ENCODE measurements at places on chromosomes 13 and 19. TPM values are rescaled to one million over a fixed set of nuclear protein-coding genes. Genes with fewer than 3 reads are reported as not detected.

ZNF77 gene
- total RNA-seq: 6.3 TPM

GRCh38 chr13:93955904-93956303 is 523.6 kb downstream of the DCT start:
- no peak overlapping the region for H3K4me3 ChIP-seq
- H3K4me1 ChIP-seq: no peaks in the 10 kb centered on the region

FGF21 gene
- total RNA-seq: not detected

DNA sequence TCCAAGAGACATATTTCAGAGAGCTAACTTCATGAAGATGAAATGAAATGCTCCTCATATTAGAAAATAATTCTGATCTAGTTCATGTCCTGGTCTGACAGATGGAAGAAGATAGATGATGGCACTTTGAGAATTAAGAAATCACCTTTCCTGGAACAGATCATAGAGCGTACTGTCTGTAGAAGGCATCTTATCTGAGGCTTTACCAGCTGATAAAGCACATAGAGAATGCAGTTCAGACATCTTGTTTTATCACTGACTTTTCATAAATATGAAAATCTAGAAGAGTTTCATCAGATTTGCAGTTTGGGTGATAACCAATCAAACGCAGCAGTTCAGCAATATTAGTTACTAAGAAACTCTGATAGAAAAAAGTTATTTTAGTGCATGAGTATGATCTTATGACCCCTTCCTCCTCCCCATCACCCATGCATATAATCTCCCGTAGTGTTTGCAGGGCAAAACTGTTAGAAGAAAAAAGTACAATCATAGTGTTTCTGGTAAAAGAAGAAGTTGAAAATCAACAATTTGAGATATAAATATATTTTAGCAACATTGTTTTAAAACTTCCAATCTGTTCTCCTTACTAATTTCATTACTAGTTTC is 585.2 kb downstream of the PCDH9 start:
- H3K36me3 ChIP-seq: no peaks in the 10 kb centered on the region
- no peaks in the 10 kb centered on the region for H3K4me1 ChIP-seq
- no peak for DNase-seq
- no peaks in the 10 kb centered on the region for H3K27me3 ChIP-seq
- H3K27ac ChIP-seq: no peak overlapping the region

DNA sequence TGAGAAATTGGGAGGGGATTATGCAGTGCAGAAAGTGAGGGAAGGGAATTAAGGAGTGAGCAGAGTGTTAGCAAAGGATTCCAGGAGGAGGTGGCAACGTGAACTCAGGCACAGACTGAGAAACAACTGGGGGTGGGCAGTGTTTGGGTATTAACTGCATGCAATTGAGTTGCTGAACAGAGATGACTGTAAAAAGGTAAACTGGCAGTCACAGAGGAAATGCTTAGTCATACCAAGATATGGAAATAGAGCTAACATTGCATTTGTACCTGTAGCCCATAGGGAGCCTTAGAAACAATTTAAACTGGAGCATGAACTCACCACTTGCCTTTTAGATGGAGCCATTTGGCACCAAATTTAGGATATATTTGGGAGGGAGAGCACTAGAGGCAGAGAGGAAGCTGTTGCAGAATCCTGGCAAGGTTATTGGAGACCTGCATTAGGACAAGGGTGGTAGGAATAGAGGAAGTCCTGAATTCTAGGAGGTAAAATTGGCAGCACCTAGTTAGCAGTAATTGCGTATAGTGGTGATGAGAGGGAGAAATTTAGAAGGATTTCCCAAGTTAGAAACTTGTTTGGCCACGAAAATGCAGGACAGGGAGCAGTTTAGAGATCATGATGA is 100.6 kb upstream of the FRY start:
- H3K4me1 ChIP-seq: peaks cover 12% of the 10 kb centered on the region
- H3K27me3 ChIP-seq: no peaks in the 10 kb centered on the region
- H3K4me3 ChIP-seq: no peak overlapping the region
- no peaks in the 10 kb centered on the region for H3K36me3 ChIP-seq
- DNase-seq: no peak

DNA sequence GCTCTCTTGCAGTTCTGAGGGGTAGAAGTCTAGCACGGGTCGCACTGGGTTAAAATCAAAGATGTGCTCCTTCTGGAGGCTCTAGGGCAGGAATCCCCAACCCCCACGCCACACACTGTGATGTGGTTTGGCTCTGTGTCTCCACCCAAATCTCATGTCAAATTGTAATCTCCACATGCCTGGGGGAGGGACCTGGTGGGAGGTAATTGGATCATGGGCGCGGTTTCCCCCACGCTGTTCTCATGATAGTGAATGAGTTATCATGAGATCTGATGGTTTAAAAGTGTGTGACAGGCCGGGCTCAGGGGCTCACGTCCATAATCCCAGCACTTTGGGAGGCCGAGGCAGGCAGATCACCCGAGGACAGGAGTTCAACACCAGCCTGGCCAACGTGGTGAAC is 26.6 kb upstream of the CALM3 start:
- no peak overlapping the region for H3K27ac ChIP-seq
- DNase-seq: peak; percentile 47
- peaks cover 9% of the 10 kb centered on the region for H3K4me1 ChIP-seq
- no peak overlapping the region for H3K4me3 ChIP-seq
- no peaks in the 10 kb centered on the region for H3K36me3 ChIP-seq
- H3K27me3 ChIP-seq: no peaks in the 10 kb centered on the region

GRCh38 chr13:45481688-45482087 is 16.9 kb downstream of the COG3 start:
- DNase-seq: no peak
- no peak overlapping the region for H3K27ac ChIP-seq
- H3K36me3 ChIP-seq: peaks cover 4% of the 10 kb centered on the region

DNA sequence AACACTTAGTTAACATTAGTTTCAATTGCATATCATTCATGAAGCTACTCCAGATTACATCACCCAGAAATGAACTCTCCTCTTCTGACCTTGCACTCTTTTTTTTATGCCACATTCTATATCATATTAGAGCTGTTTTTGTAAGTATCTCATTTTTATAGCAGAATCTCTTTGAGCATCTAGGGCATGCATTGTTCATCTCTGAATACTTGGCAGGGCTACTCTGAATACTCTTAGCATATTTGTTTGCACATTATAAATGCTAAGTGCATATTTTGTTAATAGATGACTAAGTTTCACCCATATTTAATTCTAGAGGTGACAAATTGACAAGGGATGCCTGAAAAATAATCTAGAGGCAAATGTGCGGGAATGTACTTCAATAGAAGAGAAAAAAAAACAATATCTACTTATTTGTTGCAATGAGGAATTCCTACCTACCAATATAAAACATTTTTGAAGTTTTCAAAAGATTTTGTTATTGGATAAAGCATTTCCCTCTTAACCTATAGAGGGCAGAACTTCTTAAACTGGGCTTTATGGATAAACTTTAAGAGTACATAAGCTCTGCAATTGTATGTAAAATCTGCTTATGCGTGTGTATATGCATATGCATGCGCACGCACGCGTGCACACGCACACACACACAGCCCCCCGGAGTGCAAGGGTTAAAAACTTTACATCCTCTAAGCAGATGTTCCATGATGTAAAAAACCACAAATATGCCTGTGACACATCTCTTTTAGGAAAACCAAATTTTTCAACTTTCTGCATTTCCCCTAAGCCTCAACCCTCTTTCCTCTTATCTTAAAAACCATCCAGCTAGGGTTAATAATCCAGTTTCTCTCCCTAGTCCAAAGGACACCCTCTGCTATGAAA is 73.0 kb upstream of the OXGR1 start:
- H3K4me3 ChIP-seq: no peak overlapping the region
- H3K27me3 ChIP-seq: peaks cover 3% of the 10 kb centered on the region
- DNase-seq: no peak

DNA sequence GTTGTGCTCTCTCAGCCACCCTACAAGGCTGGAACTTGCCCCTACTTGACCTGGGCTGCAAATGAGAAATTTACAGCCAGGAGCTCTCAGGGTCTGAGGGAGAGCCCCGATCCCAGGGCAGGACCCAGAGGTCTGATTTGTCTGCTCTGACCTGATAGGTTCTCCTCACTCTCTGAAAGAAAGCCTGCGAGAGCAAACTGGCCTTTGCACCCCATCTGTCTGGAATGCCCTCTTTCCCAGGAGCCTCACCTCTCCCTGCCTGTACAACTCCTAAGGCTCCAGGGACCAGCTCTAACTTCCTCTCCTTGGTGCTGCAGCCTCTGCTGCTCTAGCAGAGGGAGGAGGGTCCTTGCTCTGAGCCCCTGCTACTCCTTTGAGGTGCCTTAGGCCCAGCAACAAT is 137.8 kb downstream of the UQCRFS1 start:
- DNase-seq: no peak
- H3K4me1 ChIP-seq: no peaks in the 10 kb centered on the region
- no peaks in the 10 kb centered on the region for H3K27me3 ChIP-seq
- no peaks in the 10 kb centered on the region for H3K36me3 ChIP-seq

REEP6 gene
- 6.9 TPM for total RNA-seq

ZNF571 gene
- total RNA-seq: 6.4 TPM

PLK5 gene
- total RNA-seq: not detected

NRTN gene
- 0.59 TPM for total RNA-seq

ASF1B gene
- total RNA-seq: 3.2 TPM

DNA sequence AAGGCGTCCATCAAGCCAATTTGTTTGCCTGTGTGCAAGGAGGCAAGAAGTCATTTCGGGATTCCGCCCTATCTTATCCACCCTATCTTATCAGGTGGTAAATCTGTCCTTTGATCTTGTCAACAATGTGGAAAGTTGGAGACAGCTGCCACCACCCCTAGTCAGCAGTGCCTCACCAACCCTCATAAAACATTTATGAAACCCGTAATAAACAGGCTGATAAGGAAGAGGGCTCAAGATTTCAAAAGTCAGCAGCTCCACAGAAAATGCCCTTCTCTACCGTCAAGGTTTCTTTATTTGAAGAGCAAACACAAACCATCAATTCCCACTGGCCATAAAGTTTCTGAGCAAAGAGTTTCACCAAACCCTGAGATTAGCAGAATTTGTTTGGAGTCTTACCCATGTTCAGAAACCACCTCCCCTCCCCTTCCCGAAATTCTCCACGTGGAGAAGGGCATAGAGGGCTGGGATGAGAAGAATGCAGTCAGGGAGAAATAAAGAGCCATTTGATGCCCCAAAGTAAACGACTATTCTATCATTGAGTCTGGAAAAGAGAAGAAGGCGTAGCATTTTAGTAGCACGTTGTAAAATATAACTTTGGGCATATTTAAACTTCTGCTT is 196.0 kb upstream of the GPR12 start:
- no peaks in the 10 kb centered on the region for H3K36me3 ChIP-seq
- H3K4me3 ChIP-seq: no peak overlapping the region
- DNase-seq: no peak
- H3K27ac ChIP-seq: no peak overlapping the region

- H3K27me3 ChIP-seq: no peaks in the 10 kb centered on the region
- no peak for DNase-seq
- H3K4me3 ChIP-seq: peak overlapping the region; percentile 99
These were observed 2.3 kb downstream of the RPL13A start for GRCh38 chr19:49489601-49490167.

GRCh38 chr13:20206698-20207235 is 14.0 kb upstream of the GJB2 start:
- H3K27ac ChIP-seq: no peak overlapping the region
- no peaks in the 10 kb centered on the region for H3K27me3 ChIP-seq
- H3K4me1 ChIP-seq: no peaks in the 10 kb centered on the region
- no peaks in the 10 kb centered on the region for H3K36me3 ChIP-seq
- H3K4me3 ChIP-seq: no peak overlapping the region

PRR20D gene
- total RNA-seq: not detected

GRCh38 chr13:41641429-41641828 is 184.1 kb downstream of the RGCC start:
- H3K27ac ChIP-seq: no peak overlapping the region
- no peaks in the 10 kb centered on the region for H3K4me1 ChIP-seq
- H3K36me3 ChIP-seq: no peaks in the 10 kb centered on the region

DNA sequence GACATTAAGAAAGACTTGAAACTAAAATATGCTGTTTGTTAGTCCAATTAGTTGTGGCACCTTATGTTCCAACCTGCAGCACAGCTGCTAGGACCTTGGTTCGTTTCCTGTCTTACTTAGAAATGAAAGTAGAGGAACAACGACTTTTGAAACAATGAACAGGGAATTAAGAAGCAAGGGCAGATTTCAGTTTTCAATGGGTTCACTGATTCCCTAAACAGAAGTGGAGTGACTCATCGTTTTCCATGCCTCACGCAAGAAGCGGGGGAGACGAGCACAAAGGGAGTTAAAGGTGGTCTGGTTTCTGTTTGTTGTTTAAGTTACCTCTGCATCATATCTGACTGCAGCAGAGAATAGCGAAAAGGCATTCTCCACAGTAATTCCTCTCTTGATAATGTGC is 44.8 kb downstream of the PHF11 start:
- H3K4me1 ChIP-seq: peaks cover 13% of the 10 kb centered on the region
- peak overlapping the region; percentile 33 for H3K4me3 ChIP-seq
- no peak for DNase-seq
- peak overlapping the region; percentile 22 for H3K27ac ChIP-seq
- H3K27me3 ChIP-seq: no peaks in the 10 kb centered on the region

GRCh38 chr13:34467450-34468083 is 474.5 kb upstream of the NBEA start:
- no peaks in the 10 kb centered on the region for H3K4me1 ChIP-seq
- H3K27ac ChIP-seq: no peak overlapping the region
- no peaks in the 10 kb centered on the region for H3K36me3 ChIP-seq
- H3K4me3 ChIP-seq: no peak overlapping the region

GPATCH1 gene
- 14.2 TPM for total RNA-seq

ERICH6B gene
- not detected for total RNA-seq

DNA sequence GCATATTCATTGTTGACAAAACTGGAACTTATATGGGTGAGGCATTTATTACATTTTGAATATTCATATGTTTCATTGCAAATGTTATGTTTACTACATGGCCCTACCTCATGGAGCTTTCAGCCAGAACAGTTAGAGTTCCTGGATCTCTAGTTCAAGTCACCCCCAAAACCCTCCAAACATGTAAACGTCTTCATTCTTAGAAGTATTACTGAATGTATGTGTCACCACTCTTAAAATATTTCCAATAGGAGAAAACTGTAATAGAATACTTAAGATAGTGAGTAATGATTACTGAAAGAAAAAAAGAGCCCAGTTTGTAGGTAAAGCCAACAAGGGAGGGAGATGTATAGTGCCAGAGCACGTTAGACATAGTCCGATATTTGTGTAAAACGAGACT is 23.5 kb downstream of the URI1 start:
- H3K4me3 ChIP-seq: no peak overlapping the region
- H3K4me1 ChIP-seq: peaks cover 23% of the 10 kb centered on the region
- no peaks in the 10 kb centered on the region for H3K36me3 ChIP-seq
- H3K27ac ChIP-seq: no peak overlapping the region

DNA sequence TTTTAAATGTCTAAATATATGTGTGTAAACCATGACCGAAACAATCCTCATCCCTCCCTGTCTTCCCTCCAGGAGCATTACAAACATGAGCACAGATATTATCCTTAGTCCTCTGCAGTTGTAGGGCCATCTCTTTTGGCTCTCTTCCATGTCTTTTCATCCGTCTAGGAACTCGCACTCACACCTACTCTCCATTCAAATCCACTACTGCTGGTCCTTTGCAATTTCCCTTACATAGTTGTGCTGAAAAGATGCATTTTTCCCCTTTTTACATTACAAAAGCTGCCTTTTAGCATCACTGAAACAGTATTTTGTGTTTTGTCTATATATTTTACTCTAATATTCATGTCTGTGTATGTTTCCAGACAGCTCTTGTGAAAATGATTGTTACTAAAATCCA is 237.8 kb downstream of the DACH1 start:
- no peak overlapping the region for H3K27ac ChIP-seq
- H3K27me3 ChIP-seq: no peaks in the 10 kb centered on the region
- DNase-seq: no peak
- H3K4me3 ChIP-seq: no peak overlapping the region
- H3K4me1 ChIP-seq: no peaks in the 10 kb centered on the region

GRCh38 chr19:35746087-35746462 is 624 bp downstream of the PSENEN start:
- H3K36me3 ChIP-seq: no peaks in the 10 kb centered on the region
- peaks cover 75% of the 10 kb centered on the region for H3K4me1 ChIP-seq
- H3K27me3 ChIP-seq: no peaks in the 10 kb centered on the region
- DNase-seq: no peak
- peak overlapping the region; percentile 59 for H3K27ac ChIP-seq
- peak overlapping the region; percentile 79 for H3K4me3 ChIP-seq
